Activated naive CD4-positive, alpha-beta T cell (primary cell): ENCODE measurements at places on chromosomes 11 and 22.

DNA sequence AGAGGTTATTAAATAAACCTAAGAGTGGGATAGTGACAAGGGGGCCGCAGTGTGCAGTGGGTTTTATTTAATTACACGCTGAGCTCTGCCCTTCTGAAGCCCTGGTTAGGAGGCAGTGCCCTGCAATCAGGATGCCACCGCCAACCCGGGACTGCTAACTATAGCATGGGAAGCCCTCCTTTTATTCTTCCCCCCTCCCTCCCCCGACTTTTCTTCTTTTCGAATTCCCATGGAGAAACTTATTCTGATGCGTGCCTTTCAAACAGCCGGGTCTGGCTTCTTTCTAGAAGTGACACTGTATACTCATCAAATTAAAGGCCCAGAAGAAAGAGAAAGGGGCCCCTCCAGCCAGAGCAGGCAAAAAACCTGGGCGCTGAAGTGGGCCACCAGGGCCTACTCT lies 91.3 kb upstream of the ANO1 start:
- no peak for DNase-seq

- DNase-seq = no peak
These were observed 14.8 kb upstream of the MAML2 start for GRCh38 chr11:96357794-96358193.

GRCh38 chr11:113167599-113167998 lies 146.8 kb upstream of the TTC12 start:
- no peak for DNase-seq

DNA sequence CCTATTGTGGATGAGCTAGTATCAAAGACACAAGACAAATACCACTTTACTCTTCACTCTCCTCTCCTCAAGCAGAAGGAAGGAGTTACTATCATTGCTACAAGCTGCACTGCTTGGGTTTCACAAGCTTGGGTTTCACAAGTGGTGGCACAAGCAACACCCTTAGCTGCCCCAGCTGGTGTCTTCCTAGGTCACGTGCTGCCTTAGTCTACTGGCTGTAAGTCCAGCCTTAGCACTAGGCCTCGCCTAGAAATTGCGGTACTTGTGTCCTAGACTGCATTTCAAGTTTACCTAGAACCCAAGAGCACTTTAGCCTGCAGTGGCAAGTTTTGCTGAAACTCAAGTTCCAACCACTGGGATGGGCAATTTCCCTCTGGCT lies 86.6 kb downstream of the EHF start:
- no peak for DNase-seq

GRCh38 chr11:130088919-130089673 lies 19.4 kb downstream of the APLP2 start:
- no peak for DNase-seq

GRCh38 chr11:65246506-65246905 lies 15.3 kb upstream of the POLA2 start:
- no peak for DNase-seq

DNA sequence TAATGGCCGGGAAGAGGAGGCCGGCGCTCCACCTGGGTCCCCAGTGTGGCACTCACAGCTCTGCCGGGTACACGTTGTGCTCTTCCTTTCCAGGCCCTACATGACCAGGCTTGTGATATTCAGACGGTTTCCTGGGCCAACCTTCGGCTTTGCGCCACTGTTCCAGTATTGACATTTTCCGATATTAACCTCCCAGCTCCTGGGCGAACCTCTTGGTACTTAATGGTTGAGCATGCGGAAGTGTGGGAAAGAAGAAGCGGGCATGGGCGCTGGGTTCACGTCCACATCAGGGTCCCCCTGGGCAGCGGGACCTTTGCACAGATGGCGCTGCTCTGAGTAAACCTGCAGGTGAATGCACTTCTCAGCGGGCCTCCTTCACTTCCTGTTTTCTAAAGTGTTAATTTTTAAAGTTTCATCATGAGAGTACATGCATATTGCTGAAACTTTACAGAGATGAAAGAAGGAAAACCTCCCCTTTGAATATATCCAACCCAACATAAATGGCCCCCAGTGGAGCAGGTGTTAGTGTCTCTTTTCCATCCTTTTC lies 286.7 kb downstream of the TBC1D22A start:
- DNase-seq = no peak

DNA sequence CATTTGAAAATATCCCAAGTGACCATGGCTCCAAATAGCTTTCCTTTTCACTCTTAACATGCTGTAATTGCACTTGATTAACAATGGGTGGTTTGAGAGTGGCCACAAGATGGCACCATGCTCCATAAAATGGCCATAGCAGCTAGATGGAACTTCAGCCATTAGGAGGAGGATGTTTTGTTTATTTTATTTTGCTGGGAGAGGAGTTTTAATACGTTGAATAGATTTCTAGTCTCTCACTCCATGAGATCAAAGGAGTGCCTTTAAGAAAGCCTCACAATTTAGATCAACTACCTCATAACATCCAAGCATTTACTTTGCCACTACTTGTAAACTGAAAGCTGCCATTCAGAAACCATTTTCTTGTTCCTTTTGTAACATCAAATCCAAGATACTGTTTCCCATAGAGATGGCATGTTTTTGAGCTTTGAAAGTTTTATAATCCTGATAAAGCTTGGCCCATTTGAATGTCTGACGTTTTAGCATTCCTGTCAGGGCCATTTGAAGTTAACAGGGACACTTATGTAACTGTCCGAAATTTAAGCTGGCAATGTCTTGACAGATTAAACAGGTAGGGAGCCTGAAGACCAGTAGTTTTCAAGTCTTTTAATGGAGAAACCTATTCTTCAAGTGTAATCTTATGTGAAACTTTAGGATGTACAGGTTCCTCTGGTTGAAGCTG lies 4.7 kb downstream of the FEN1 start:
- no peak for DNase-seq

DNA sequence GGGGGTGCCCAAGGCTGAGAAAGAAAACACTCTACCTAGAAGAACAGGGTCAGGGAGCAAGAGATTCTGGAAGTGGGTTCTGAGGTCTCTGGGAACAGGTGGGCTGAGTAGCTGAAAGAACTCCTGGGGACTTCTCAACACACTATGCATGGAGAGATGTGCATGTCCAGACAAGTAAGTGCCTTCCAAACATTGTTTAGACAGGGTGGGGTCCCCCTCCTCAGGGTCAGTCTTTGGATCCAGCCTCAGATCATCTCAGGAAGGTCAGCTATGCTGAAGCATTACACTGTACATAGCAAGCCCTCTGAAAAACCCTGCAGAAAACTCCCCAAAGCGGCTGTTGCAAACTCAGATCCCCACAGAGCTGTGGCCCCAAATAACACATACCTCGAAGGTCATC lies 53.9 kb upstream of the SCUBE2 start:
- no peak for DNase-seq

DNA sequence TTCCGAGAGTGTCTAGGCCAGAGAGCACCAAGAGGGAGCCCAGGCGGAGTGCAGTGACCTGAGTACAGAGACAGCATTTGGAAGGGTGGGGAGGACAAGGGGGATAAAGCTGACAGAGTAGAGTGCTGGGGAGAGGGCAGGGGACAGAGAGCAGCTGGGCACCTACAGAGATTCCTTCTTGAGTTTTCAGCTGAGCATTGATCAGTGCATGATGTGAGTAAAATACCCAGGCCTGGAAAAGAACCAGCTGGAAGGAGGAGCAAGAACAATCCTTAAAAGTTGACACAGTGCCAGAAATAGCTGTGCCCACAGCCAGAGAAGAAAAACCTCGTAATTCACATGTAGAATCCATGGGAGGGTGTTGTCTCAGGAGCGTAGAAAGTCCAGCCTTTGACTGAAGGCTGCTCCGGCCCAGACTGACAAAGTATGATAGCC lies 33.9 kb upstream of the PANX2 start:
- DNase-seq = no peak

GRCh38 chr11:72120930-72121329 lies 8.4 kb upstream of the ANAPC15 start:
- no peak for DNase-seq

- no peak for DNase-seq
These were observed 120.4 kb downstream of the PHF21B start for GRCh38 chr22:44889255-44889878.

- DNase-seq = no peak
These were observed 186.8 kb downstream of the FAM181B start for GRCh38 chr11:82546661-82547557.

GRCh38 chr22:46418827-46419226 lies 83.3 kb downstream of the TRMU start:
- no peak for DNase-seq

DNA sequence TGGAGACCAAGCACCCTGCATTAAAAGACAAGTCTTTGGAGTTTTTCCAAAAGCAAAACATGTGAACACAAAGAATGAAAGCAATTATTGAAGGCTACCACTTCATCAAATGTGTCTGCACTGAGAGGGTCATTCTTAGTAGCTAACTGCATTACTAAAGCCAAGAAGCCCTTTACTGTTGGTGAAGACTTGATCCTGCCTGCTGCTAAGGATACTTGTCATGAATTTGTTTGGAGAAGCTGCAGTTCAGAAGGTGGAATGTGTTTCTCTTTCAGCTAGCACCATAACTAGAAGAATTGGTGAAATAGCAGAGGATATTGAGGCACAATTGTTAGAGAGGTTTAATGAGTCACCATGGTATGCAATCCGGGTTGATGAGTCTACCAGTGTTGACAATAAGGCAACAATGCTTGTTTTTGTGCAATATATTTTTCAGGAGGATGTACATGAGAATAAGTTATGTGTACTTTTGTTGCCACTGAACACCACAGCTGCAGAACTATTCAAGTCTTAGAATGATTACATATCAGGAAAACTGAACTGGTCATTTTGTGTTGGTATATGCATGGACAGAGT lies 457.3 kb upstream of the ISX start:
- DNase-seq = no peak

DNA sequence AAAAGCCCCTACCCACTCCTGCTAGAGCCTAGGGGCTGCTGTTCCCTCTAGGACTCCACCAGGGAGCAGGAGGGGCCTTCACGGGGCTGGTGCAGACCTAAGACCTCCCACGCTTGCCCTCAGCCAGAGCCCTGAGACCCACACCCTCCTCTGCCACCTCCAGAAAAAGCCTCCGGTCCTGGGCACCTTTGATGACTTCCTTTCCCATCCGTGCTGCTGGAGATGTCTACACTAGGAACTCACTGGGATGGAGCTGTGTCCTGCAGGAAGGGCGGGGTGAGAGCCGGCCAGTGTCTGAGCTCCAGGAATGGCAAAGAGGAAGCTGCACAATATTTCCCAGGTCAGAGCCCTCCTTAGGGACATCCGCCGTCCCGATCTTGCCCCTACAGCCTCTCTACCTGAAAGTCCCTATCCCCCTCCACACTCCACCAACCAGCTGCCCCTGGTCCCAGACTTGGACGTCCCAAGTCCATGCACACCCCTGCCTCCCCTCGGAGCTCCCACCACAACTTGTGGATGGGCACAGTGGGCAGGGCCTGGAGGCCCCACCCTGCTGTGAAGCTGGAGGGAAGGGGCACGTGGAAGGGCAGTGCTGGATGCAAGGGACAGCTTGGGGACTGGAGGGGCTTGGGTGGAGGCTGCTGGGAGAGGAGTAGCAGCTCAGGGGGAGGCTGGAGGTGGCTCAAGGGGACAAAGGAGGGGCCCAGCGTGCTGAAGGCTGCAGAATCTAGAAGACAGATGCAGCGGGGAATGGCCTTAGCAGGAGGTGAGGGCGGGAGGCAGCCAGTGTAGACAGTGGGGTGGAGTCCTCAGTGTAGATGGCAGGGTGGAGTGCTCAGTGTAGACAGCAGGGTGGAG lies 13.5 kb upstream of the LRP5 start:
- no peak for DNase-seq

DNA sequence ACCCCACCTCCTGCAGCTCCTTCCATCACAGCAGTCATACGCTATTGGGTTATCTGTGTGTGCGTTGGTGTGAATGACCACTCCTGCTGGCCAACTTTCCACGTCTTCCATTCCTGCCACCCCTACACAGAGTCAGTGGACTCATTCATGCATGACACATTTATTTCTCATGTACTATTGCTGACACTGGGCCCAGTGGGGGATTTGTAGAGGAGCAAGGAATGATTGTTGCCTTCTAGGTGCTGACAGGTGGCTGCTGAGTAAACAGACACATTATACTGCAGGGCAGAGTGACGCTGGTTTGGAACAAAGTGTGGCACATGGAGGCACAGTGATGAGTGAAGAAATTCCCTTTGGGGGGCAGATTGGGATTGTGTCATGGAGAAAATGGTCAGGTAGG lies 113.9 kb downstream of the CCDC81 start:
- DNase-seq = no peak

DNA sequence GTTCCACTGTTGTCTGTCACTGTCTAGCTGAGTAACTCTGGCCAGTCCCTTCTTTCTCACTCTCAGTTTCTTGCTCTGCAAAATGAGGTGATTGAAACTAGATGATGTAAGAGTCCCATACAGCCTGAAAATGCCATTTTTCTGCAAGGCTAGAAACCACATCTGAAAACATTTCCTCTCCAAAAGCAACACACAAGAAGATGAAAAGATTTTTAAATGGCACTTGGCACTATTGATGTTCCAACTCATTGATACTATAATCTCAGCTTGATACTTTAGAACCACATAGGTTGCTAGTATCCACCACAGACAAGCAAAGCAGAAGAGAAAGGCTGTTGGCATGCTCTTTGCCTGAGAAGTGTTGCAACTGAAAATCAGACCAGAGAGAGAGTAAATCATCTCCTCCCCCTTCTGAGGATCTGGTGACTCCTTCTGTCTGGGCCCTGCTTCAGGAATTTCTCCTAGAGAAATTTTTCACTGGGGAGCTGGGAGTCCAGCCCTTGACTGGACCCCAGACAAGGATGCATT lies 1217.9 kb downstream of the LRRC4C start:
- no peak for DNase-seq

DNA sequence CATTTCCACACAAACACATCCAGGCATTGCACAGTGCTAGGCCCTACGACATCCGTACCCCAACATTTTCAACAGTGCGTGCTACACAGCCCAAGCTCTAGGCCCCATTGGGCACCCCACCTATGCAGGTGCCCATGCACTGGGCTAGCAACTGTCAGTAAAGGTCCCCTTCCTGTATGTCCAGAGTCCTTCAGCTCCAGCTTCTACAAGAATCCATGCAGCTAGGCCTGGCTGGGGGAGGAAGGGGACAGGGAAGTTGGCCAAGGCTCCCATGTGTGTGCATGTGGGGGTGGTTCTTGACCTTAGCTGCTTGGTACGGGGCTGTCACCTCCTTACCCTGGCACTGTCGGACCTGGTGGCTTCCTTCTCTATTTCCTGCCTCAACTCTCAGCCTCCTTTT lies 1.3 kb downstream of the B3GAT1 start:
- DNase-seq = no peak

- no peak for DNase-seq
These were observed 16.8 kb downstream of the PRDM10 start for GRCh38 chr11:129985823-129986222.

DNA sequence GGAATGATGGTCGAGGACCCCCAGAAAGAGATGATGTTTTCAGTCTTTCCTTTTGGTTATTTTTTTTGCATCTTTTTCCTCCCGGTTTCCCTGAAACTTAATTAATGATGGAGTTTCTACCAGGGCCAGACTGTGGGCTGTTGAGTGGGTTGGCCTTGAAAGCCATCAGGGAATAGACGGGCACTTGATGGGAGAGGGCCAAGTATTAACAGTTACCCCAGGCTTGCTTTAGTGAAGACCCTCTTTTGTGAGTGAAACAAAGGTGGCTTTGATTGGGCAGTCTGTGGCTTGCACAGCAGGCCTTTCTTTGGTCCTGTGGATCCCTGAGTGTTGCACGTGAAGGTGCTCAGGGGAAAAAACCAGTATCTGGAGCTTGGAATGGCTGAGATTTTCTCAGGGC lies 56.9 kb downstream of the AMOTL1 start:
- no peak for DNase-seq

- no peak for DNase-seq
These were observed 94.9 kb downstream of the ZBTB16 start for GRCh38 chr11:114154271-114155047.
